ENCODE measurements at places on chromosomes 2 and 18.

DNA sequence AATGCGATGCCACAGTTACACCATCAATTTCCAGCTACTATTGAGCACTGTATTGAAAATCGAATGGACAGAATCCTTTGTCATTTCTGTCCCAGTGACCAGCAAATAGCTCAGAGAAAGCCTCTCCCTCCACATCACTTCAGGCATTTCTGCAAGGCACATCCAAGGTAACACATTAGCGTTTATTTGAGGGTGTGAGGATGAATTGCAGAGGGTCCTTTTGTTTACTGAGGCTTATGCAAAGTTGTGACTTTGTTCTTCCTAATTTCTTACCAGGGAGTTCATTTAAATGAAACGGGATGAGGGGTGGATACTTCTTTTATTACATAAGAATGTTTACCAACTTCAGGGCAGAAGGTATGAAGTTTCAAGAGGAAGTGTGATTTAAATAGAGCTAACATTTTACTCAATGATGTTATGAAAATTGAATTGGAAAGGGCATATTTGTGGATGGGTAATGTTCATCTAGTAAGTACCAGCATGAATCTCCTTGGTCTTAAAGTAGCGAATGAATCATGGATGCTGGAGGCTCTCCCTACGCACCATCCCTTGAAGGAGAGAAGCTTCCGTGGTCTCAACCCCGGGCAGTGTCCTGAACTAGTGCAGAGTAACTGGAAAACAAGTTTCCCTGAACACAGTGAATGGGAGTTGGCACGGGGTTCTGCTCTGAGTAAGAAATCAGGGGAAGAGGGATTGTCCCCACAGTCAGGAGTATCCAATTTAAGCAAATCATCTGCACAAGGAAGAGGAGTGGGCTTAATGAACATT, 756.5 kb downstream of the GALR1 start:
- no peak for DNase-seq

DNA sequence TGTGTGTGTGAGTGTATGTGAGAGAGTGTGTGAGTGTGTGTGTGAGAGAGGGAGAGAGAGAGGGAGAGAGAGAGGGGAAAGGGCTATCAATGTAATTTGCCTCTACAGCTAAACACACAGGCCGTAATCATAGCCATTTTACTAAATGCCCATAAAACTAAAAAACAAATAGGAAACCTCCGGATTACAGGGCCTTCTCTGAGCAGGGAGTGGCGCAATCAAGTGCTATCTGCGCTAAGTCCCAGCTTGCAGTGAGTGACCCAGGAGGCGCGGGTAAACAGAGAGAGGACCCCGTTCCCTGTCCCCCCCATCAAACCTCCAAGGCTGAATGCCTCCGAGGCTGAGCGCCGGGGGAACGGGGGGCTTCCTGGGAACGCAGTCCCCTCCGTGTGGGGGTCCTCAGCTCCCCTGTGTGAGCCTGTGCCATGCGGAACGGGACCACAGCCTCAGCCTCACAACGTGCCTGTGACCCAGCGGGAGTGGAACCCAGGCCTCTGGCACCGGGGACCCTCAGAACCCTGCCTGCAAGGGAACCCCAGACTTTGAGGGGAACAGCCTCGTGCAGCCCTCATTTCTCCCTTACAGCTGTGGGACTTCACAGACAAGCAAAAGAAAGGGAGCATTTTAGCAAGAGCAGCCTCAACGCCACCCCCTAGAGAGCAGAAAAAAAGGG, 54.7 kb upstream of the ID2 start:
- DNase-seq: no peak

DNA sequence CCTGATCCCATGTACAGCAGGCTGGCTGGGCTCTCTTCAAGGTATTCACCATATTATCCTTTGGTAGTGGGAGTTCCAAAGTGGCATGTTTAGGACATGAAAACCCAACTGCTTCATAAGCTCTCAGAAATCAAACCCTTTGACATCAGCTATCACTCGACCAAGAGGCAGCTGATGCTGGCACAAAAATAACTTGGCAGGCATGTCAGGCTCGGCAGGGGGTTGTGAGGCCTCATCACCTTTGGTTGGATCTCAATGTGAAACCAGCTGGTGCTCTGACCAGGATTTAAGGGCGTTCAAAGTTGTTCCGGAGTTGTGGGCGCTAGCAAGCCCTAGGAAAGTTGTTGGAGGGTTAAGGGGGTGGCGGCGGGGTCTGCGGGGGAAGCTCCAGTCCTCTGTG, 171.9 kb downstream of the FHOD3 start:
- no peak for DNase-seq

- DNase-seq: no peak
Measured at GRCh38 chr18:49446481-49446880, 14.0 kb downstream of the DYM start.

DNA sequence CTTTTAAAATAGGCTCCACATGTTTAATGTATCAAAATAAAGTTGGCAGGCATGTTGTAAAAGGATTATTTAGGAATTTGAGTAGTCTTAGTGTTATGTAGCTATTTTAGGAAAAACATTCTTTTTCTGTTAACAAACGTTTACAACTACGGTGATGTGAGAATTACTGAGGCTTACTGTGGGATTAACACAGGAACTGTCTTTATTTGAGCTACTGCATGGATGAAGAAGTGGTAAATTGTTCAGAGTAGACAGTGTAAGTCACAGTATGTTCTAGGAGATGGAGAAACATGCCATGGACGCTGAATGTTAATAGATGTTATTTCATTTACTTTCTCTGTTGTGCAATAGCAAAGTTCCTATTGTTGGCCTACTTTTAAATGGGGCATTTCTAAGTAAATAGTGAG, 1.6 kb downstream of the PPM1B start:
- DNase-seq: no peak

DNA sequence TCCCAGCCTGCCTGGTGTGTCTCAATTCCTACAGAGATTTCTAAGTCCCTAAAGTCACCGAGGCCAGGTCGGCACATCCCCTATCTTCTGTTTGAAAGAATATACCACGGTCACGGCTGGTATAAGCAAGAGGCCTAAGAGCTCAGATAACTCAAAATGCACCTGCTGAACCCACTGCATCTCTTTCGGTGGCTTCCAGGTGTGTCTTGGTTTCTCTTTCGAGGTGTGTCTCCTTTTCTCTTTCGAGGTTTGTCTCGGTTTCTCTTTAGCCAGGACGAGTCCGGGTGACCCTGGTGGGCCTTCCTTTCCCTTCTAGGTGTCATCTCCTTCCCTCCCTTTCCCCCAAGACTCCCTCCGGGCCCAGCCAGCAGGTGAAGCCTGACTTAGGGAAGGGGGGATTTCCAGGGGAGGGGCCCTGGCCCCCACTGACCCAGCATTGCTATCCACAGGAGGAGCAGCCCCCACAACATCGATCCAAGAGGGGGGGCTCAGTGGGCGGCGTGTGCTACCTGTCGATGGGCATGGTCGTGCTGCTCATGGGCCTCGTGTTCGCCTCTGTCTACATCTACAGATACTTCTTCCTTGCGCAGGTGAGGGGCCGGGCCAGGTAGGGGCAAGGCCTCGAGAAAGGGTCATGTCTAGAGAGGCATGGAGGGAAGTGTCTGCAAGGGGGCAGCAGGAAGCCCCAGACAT, 8.4 kb downstream of the ITM2C start:
- DNase-seq: no peak

DNA sequence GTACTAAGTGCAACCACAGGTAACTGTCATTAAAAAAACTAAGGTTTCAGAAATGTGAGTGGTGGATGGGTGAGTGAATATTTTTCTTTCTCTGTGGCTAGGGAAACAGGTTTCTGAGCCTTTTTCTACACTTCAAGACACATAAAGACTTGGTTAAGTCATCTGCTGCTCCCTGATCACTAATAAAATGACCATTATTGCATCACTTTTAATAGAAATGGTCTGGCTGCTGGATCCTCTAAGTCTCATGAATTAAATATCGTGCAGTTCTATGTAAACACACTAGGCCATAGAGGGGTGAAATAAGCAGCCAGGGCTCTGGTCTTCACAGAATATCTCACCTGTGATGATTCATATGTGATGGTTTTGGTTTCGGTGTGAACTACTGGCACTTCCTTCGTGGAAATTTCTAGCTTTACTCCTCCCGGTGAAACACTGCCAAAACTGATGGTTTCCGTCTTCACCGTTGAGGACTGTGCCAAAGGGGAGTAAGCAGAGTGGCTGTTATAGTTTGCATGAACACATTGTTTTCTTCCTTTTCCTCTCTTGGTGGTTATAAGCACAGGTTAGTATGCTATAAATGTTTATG, 100.4 kb upstream of the ZBTB14 start:
- DNase-seq: no peak

GRCh38 chr2:130846686-130847375, 10.1 kb downstream of the ARHGEF4 start:
- no peak for DNase-seq

DNA sequence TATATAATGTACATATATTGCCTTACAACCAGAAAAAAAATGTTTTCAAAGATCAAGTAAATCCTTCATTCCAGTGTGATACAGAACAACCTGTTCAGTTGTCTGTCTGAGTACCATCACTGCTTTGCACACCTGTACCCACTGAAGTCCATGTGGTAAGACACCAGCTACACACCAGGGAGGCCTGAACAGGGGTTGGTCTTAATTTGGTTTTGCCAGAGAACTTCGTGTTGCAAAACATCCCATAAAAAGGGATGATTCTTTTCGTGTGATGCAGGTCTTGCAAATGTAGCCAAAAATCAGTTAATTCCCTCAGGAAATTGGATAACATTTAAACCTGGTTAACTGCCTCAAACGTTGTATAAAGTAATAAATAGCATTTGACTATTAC, 73.7 kb upstream of the SLC1A4 start:
- DNase-seq: no peak

DNA sequence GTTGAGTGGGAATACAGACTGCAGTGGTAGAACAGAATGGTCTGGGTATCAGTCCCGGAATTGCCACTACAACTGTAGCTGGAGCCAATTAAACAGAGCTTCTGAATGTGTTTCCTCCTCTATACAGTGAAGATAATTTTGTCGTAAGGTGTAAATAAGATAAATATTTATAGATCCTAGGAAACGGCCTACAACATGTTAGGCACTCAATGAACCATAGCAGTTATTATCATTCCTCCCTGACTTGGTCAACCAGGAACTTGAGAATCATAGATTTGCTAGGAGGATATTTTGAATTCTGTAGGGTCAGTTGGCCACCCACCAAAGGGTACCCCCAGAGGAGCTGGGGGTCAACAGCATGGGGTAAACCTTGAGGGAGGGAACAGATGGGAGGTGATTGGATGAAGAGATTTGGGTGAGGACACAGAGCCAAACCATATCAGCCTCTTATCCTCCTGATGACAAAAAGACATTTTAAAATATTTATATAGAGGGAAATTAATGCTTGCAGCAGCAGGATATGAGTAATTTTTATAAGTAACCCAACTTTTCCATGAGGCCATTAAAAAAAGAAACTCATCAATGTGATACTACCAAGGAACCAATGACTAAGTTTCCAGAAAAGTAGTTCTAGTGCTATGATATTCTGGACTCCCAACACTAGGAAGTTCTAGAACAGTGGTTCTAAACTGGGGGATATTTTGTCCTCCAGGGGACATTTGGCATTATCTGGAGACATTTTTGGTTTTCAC, 4.0 kb downstream of the DHRS9 start:
- DNase-seq: no peak

DNA sequence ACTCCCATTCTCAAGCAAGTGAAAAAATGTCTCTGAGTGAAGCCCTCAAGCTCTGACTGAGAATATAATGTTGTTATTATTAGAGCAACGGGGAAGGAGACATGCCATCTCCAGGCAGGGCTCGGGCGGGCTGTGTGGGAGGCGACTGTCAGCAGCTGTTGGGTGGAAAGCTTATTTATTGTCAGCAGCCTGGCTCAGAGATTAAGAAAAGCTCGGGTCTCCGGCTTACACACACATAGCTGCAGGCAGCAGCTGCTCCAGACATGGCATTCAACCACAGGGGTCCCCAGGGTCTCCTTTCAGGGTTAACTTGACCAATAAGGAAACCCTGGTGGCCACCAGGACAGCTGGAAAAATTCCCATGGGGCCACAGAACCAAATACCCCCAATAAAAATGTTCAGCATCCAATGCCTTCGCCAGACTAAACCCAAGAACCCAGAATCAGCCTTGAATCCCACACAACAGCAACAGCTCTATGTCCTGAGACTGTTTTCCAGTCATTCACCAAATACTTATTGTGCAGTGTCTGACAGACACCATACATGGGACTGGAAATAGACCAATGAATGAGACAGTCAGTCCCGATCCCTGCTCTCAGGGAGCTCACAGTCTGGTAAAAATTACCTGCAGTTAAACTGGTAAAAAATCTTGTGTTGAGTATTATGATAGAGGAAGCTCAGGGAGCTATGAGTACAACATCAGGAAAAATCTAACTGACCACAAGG, 70.5 kb upstream of the RTN4 start:
- no peak for DNase-seq

DNA sequence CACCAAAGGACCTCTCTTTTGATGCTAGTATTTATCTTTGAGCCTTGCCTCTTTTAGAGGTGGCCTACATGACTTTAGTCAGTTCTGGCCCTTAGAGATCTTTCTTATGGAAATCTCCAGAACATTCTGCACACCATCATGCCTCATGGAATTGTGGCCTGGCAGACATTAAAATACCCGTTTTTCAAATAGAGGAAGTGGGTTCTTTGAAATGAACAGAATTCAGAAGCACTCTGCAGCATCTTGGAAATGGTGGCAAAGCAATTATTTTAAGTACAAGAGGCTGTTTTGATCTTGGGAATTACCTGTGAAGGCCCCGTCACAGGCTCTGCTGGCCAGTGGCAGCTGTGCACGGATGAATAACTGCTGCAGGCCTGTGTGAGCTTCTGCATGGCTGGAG, 40.7 kb upstream of the APCDD1 start:
- DNase-seq: no peak

- no peak for DNase-seq
Measured at GRCh38 chr2:53848062-53848461, 11.7 kb downstream of the GPR75 start.

DNA sequence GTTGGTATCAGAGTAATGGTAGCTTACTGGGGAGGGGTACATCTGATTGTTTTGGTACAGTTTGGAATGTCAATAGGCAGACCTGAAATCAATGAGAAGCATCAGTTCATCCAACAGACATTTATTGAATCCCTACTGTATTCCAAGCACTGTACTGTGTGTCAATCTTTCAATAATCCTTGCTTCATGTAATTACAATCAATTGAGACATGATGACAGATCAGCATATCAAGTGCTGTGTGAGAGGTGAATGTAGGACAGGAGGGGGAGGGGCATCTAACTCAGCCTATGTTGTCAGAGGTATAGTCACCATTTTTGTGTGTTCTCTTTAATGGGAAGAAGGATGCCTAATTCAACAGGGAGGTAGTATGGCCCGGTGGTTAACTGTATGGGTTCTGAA, 146.9 kb downstream of the SLC4A10 start:
- no peak for DNase-seq

- DNase-seq: no peak
Measured at GRCh38 chr2:75336451-75336850, 137.1 kb upstream of the TACR1 start.

DNA sequence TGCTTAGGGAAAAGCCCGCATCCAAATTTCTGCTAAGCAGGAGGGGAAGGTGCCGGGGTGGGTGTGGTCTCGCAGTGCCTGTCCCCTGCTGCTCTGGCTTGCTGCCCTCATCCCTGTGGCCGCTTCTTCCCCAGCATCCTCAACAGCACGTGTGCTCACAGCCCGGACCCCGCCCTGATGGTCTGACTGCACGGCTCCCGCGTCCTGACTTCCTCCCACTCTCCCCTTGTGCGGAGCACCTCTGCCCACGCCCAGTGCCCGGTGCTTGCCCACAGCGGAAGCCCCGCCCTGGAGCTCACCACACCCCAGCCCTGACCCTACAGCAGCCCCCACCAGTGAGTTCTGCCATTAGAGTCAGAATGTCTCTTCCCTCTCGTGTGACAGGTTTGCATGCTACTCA, 277.9 kb downstream of the NDUFA10 start:
- no peak for DNase-seq

Data from activated CD8-positive, alpha-beta memory T cell treated with anti-CD3 and anti-CD28 coated beads for 1 hour (primary cell).